ENCODE measurements at places on chromosomes 6 and 20.

DNA sequence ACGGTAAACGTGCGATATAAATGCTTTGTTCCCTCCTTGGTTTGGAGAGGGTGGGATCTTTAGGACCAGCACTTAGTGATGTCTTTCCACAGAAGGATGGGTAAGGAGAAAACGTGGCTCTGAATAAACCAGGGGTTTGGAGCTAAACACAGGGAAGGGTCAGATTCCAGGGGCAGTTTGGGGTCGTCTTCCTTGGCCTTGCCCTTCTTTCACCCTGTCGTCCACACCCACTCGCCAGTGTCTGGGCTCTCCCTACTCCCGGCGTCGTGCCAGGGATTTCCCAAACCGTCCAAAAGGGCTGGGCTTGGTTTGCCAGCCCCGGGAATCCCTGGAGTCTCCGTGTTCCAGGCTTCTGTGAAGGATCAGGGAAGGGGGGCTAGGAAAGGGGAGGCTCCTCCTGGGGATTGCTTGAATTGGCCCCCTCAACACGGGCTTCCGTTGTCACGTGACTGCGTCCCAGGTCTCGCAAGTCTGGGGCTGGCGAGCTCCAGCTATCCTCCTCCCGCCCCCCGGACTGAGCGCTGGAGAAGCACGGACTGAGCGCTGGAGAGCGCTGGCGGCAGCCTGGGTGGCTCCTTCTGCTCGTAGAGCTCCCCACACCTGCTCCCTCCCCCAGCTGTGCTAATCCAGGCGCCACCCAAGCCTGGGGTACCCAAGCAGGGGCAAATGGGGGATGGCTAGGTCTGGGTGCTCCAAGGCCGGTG, 9.4 kb upstream of the ARMC12 start:
- DNase-seq, result no peak

DNA sequence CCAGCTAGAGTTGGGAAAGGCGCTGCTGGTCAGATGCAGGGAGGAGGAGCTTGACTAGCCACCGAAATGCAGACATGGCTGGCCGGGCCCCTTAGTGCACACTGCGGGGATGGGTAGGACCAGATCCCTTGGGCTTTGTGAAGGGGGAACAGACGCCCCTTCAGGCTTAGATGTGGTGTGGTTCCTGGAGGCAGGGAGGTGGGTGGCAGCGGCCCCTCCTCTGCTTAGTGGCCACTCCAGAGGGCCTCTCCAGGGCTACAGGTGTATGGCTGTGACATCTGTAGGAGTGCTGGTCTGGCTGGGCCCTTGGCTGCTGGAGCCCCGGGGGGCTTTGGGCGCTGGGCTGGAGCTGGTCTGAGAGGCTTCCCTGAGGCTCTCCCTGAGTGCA, 5.9 kb downstream of the CCND3 start:
- no peak for DNase-seq

DNA sequence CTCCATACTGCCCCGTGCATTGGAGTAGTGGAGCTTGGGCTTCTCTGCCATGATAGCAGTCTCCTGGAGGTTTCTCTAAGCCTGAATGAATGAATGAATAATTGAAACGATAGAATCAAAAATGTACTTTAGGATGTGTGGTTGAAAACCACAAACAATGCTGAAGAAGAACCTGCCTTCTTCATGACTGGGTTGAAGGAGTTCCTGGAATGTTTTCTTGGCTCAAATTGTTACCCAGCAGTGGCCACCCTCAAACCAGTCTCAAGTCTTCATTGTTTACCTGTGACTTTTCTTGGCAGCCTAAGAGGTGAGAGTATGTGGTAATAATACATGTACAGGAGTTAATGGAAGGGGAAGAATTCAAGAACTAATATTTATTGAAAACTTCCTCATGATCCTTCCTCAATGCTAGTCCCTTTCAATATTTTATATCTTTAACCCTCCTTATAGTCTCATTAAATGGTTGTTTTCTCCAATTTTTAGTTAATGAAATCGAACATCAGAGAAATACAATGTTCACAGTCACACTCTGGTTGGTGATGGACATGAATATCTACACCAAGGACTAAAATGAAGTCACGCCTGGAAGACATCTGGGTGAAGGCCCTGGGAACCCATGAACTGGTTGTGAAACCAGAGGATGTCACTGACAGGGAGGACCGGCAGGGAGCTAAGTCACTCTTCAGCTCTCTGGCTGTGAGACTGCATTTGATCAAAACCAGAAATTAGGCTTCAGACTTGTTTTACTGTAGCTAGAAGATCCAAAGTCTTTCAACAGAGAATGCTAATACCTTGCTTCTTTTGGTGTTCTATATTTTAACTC, at the start of gene GSTA5:
TSS of gene GSTA5 (minus strand) at position 51 of the 823 bp plus-strand sequence.
- no peak for DNase-seq

DNA sequence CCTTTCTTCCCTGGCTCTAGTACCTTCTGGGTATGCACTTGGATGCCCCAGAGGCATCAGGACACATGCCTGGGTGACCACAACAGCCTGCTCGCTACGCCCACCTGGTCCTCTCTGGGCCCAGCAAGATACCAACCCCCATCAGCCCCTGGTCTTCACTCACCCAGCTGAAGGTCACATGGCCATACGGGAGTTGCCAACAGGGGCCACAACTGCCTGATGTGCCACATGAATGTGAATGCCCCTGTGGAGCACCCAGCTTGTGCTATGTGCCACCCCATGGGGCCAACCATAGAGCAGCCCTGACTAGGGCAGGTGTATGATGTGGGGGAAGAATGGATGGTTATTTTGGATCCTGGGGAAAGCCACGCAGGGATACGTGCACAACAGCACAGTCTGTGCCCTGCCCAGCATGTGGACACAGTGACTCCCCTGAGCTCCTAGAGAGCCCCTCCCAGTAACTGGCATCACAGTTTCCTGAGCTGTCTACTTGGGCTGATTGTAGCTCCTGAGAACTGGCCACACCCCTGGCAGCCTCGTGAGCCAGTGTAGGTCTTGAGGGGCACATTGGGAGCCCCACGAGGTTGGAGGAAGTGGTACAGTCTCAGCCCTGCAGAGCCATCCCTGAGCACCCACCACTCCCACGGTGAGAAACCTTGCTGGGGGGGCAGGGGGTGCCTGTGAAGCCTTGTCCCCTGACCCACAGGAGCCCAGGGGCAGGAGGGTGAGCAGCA, 10.5 kb upstream of the PCMTD2 start:
- no peak for DNase-seq

- DNase-seq, result no peak
Measured at GRCh38 chr6:39107034-39107433, 8.0 kb downstream of the SAYSD1 start.

Data from right kidney (tissue), 9 donors.